ENCODE measurements at places on chromosomes 2 and 18.
A peak's percentile ranks its signal among the peaks of the same experiment; 100 is the strongest.

GRCh38 chr2:24176326-24176725 lies 1.5 kb downstream of the FAM228A start:
- no peak for DNase-seq

- DNase-seq = peak; percentile 53
These were observed 73.2 kb upstream of the SMAD2 start for GRCh38 chr18:48003426-48004349.

GRCh38 chr18:13580991-13581390 lies 145.4 kb downstream of the FAM210A start:
- DNase-seq = no peak

DNA sequence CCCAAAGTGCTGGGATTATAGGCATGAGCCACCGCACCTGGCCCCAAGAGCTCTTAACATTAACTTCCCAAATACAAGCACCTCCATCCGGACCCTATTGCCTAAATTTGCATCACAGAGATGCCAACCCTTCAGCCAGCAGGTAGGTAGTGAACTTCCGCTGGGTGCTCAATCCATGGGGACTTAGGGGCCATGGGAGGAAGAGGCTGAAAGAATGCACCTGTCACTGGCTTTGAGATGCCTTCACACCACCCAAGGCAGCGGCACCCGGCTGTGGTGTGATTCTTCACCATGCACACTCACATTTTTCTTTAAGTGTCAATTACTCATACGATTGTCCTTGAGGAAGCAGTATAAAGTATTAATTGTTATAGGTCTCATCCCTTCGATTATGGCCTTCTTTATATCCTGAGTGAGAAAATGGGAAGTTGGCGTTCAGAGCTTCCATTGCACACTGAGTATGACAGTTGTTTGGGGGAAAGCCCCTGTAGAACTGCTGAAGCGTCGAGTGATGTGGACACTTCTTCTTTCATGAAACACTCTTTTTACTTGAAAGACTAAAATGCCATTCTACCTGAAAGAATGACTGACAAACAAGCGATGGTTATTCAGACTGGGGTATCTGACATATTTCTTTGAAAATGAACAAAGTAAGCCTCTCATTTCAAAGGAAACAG lies 51.8 kb upstream of the BIN1 start:
- no peak for DNase-seq

DNA sequence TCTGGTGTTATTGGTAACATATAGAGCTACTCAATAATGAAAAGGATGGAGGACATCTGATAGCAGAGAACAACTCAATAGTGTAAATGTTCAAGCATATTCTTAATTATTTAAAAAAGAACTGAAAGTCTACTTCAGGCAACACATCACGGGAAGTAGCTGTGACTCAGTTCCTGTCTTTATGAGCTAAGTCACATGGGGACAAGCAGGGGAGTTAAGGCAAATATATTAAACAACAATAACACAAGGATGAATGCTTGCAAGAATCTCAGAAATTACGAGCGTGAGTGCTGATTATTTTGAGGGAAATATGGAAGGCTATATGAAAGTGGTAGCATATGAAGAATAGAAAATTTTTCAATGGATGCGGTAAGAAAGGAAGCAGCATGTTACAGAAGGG lies 4.0 kb upstream of the HNMT start:
- no peak for DNase-seq

- peak; percentile 94 for DNase-seq
These were observed 673.1 kb upstream of the VRK2 start for GRCh38 chr2:57373530-57373929.

DNA sequence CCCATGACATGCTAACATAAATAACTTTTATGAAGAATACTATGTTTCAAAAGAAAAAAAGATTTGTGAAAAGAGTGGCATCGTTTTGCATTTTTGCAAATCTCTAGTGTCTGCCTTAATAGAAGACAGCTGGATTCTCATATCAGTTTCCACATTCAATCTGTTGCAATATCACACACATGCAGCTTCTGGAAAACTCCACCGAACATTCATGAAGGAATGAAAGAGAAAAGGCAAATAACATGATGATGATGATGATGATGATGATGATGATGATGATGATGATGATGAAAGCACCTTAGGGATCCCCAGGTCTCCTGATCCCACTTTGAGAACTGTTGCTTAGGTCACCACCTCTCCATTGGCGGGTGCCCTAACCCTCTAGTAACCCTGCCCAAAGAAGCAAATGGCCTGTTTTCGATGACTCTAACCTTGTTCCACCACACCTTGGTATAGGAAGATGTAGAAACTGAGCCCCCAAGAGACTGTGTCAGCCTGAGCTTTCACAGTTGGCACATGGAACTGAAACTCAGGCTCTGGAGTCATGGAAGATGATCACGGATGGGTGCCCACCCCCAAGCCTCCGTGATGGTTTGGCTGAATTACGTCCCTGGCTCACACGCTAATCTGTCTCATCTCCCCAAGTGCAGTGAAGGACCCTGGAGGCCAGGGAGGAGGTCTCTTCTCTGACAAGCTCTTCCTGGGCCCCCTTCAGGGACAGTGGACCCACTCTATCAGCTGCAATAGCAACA lies 80.1 kb upstream of the SMAD7 start:
- DNase-seq = no peak

GRCh38 chr2:176768185-176768584 lies 444.4 kb upstream of the HNRNPA3 start:
- DNase-seq = no peak

GRCh38 chr2:63675026-63675425 lies 86.3 kb downstream of the MDH1 start:
- no peak for DNase-seq

DNA sequence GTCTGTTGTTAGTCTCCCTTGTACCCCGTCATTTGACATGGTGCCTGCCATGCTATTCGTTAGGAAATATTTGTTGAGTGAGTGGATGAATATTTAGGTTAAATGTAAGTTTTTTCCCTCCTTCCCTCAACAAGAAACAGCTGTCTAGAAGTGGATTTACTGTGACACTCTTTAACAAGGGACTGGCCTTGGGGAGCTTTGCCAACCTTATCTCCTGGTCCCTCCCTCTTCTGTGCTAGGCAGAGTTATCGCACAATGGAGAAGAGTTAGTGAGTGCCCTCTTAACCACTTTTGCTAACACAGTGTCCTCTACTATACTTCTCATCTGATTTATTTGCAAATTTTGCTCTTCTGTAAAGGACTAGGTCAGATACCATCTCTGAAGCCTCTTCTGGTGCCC lies 61.2 kb downstream of the DIS3L2 start:
- peak; percentile 9 for DNase-seq

- peak; percentile 94 for DNase-seq
These were observed 274.7 kb downstream of the RNF144A start for GRCh38 chr2:7191932-7192331.

GRCh38 chr2:2805263-2805662 lies 474.2 kb upstream of the MYT1L start:
- DNase-seq = no peak

- DNase-seq = peak; percentile 28
These were observed 26.8 kb upstream of the MC5R start for GRCh38 chr18:13797157-13797611.

DNA sequence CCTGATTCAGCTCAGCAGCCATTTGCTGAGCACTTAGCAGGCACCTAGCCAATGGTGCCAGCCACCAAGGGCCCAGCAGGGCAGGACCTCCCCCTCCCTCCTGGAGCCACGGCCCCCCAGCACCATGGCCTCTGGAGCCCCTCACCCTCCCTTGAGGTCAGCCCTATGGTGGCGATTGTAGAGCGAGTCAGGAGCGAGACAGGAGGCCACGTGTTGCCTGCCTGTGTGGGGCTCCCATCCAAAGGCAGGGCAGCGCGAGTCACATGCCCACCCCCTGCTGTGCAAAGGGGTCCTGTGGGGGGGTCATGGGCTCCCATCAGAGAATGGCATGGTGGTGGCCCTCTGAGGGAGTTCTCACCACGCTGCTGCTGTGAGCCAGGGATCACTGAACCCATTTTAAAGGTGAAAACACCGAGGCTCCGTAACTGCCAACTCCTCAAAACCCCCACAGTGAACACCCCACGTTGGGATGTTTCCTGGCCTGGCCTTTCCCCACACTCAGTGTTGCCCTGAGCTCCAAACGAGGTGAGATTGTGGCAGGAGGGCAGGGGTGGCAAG lies 35.6 kb downstream of the RAMP1 start:
- no peak for DNase-seq

DNA sequence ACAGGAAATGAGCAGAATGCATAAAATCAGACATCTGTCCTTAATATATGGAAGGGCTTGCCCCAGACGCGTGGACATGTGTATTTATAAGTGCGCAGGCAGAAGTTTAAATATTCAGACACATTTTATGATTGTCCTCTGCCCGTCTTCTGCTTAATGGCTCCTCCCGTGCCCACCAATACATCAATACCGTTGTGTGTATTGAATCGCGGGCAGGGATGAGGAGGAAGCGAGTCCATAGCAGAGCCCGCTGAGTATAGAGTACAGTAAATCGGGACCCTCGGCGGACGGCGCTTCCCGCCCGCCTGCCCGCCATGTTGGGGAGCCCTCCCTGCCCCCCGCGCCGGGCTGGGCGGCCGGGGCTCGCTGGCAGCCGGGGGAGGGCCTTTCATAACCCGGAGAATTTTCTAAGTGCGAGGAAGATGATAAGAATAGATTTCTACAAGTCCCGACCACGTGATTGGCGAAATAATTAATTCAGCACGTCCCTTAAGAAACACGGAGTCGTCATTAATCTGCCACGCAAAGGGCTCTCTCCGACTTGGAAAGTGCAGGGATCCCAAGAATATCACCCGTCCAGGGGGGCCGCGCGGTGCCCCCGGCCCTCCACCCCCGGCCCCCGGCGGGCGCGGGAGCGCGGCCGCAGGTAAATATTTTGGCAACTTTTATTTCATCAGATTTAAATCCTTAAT lies at the start of gene HOXD3:
Gene HOXD3 (plus strand): TSS at position 501 of the 692 bp plus-strand sequence. CDS start 11,808 bp downstream, outside the sequence.
- no peak for DNase-seq

- no peak for DNase-seq
These were observed 3.8 kb downstream of the POMC start for GRCh38 chr2:25164561-25164960.

GRCh38 chr2:42147641-42148274 lies 21.4 kb upstream of the EML4 start:
- DNase-seq = peak; percentile 75

DNA sequence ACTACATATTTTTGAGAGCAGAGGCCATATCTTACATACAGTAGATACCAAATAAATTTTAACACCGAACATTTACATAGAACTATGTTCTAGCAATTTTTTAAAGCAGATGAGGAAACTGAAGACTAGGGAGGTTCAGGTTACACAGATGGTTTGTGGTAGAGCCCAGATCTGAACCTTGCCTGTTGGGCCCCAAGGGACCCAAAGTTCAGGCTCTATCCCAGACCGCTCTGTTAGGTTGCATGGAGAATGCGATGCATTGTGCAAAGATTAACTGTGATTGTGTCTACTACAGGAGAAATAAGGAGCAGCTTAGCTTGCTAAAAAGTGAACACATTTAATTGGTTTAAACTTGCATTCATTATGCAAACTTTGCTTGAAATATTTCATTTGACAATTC lies 16.4 kb upstream of the DSC3 start:
- DNase-seq = no peak
